ENCODE measurements at places on chromosomes 12 and 14.

- H3K4me3 ChIP-seq = no peak overlapping the region
- no peaks in the 10 kb centered on the region for H3K36me3 ChIP-seq
- no peaks in the 10 kb centered on the region for H3K4me1 ChIP-seq
- no peak for DNase-seq
- H3K27me3 ChIP-seq = no peaks in the 10 kb centered on the region
Measured at GRCh38 chr14:43001731-43002130, 1395.1 kb downstream of the LRFN5 start.

DNA sequence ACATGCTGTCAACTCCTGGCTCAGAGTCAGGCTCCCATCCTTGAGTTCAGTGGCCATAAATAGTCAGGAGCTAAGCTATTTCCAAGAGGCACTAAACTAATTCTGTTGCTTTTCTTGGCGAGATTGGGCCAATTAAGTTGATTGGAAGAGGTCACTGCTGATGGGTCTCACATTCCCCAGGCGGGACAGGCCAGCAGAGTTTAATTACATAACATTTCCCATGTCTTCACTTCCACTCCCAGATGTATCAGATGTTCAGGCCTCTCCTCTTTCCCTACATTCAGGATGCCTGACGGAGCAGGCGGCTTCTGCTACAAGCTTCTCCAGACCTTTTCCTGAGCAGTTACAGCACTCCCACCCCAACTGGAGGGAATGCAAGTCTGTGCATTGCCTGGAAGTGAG, 5.3 kb downstream of the NTF3 start:
- H3K27ac ChIP-seq = no peak overlapping the region
- no peaks in the 10 kb centered on the region for H3K36me3 ChIP-seq
- no peak overlapping the region for H3K4me3 ChIP-seq
- DNase-seq = peak; percentile 56
- peaks cover 8% of the 10 kb centered on the region for H3K27me3 ChIP-seq
- H3K4me1 ChIP-seq = peaks cover 2% of the 10 kb centered on the region

- no peak overlapping the region for H3K4me3 ChIP-seq
- H3K36me3 ChIP-seq = no peaks in the 10 kb centered on the region
- no peaks in the 10 kb centered on the region for H3K27me3 ChIP-seq
- no peak overlapping the region for H3K27ac ChIP-seq
- no peaks in the 10 kb centered on the region for H3K4me1 ChIP-seq
Measured at GRCh38 chr14:31251028-31251958, 43.7 kb upstream of the HECTD1 start.

DNA sequence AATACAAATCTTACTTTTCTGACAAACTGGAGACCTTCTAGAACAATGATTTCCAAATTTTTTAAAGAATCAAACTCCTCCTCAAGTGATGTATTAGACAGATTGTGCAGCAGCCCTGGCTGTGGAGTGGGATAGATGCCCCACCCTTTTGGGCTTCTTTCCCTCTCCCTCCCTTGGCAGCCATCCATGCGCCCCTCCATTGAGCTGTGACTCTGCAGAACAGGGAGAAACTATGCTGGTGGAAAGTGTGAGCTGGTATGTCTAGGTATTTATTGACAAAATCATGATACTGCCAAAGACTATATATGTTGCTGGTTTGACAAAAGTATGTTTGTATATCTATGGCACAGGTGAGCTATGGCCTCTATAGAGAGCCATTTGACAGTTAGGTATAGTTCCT, 138.5 kb downstream of the KTN1 start:
- DNase-seq = peak; percentile 79
- no peaks in the 10 kb centered on the region for H3K36me3 ChIP-seq
- no peaks in the 10 kb centered on the region for H3K4me1 ChIP-seq
- no peak overlapping the region for H3K27ac ChIP-seq

- no peak for DNase-seq
- no peaks in the 10 kb centered on the region for H3K27me3 ChIP-seq
- H3K4me1 ChIP-seq = no peaks in the 10 kb centered on the region
- peaks cover 17% of the 10 kb centered on the region for H3K36me3 ChIP-seq
- no peak overlapping the region for H3K4me3 ChIP-seq
Measured at GRCh38 chr12:123614531-123614930, 12.6 kb downstream of the DDX55 start.

- H3K36me3 ChIP-seq = no peaks in the 10 kb centered on the region
- no peak overlapping the region for H3K4me3 ChIP-seq
- no peaks in the 10 kb centered on the region for H3K27me3 ChIP-seq
- no peak for DNase-seq
- no peaks in the 10 kb centered on the region for H3K4me1 ChIP-seq
- H3K27ac ChIP-seq = no peak overlapping the region
Measured at GRCh38 chr14:43778570-43778936, 728.5 kb downstream of the FSCB start.

GRCh38 chr12:45327823-45328383, 112.0 kb downstream of the ANO6 start:
- no peak overlapping the region for H3K27ac ChIP-seq
- no peaks in the 10 kb centered on the region for H3K4me1 ChIP-seq
- no peaks in the 10 kb centered on the region for H3K27me3 ChIP-seq
- H3K4me3 ChIP-seq = no peak overlapping the region
- no peak for DNase-seq

DNA sequence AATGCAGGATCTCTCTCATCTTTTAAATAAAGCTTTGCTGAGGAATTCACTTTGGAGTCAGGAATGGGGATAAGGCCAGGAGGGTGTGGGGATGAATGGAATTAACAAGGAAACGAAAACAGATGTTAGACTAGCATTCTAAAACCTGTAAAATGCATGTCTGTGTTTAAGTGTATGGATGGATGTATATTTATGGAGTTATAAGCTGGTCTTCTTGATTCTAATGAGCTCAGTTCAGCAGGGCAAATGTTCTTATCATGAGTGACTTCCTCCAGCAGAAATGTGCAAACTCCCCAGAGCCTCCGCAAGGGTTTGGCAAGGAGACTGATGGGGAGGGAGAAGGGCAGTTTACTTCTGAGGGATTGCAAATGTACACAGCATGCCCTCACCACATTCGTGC, 149.1 kb downstream of the NTF3 start:
- no peaks in the 10 kb centered on the region for H3K36me3 ChIP-seq
- peaks cover 5% of the 10 kb centered on the region for H3K4me1 ChIP-seq
- no peak for DNase-seq
- no peaks in the 10 kb centered on the region for H3K27me3 ChIP-seq

- H3K4me1 ChIP-seq = no peaks in the 10 kb centered on the region
- no peak overlapping the region for H3K4me3 ChIP-seq
- no peak overlapping the region for H3K27ac ChIP-seq
- no peaks in the 10 kb centered on the region for H3K27me3 ChIP-seq
- H3K36me3 ChIP-seq = no peaks in the 10 kb centered on the region
Measured at GRCh38 chr12:4224206-4224889, 49.2 kb upstream of the CCND2 start.

DNA sequence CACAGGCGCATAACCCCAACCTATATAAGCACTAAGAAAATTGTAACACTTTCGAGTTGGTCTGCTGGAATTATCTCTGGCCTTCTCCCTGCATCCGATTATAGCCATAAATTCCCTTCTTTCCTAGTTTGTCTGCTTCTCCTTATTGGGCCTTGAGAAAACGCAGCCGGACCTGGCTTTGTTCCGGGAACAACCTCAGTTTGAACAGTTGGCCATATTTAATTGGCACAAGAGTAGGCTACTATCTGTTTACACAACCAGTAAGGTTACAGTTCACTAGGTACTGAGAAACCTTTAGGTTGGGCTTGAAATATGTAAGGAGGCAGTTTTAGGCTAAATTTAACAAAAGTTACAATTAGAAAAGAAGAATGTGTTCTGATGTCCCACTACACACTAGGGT, 176.1 kb downstream of the IPO8 start:
- H3K4me3 ChIP-seq = no peak overlapping the region
- H3K4me1 ChIP-seq = no peaks in the 10 kb centered on the region
- H3K27ac ChIP-seq = no peak overlapping the region
- H3K36me3 ChIP-seq = no peaks in the 10 kb centered on the region

DNA sequence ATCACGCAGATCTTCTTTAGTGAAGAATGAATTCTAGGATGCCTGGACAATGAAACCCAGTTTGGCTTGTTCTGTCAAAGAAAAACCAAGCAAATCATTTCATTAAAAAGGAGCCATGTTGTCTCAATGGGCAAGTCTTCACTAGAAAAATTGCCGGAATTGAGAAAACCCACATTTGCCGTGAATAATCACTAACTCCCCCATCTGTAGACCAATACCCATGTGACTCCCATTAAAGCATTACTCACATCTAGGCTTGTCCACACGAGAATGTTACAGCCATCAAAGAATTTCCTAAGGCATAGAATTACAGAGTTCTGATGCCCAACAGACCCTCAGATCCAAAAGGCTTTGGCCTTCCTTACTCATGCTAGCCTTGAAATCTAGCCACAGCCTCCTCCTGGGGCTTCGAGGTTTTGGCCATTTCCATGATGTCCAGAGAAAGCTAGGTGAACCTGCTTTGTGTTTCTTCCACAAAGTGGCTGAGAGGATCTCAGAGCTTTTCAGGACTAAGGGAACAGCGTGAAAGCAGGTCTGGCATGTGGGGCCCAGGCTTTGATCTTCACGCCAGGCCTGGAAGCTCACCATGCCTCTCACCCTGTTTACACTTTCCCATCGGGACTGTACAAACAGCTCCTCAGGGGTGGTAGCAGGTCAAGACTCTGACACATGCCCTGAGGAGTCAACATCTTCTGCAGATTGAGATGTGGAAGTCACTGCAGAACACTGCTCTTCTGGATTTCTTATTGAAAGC, 12.1 kb downstream of the SLC7A8 start:
- no peaks in the 10 kb centered on the region for H3K27me3 ChIP-seq
- H3K4me1 ChIP-seq = peaks cover 11% of the 10 kb centered on the region
- no peaks in the 10 kb centered on the region for H3K36me3 ChIP-seq
- DNase-seq = no peak
- no peak overlapping the region for H3K4me3 ChIP-seq

GRCh38 chr12:80404629-80405028, 39.4 kb upstream of the PTPRQ start:
- H3K27me3 ChIP-seq = no peaks in the 10 kb centered on the region
- no peaks in the 10 kb centered on the region for H3K4me1 ChIP-seq
- no peak for DNase-seq
- H3K27ac ChIP-seq = no peak overlapping the region

- DNase-seq = no peak
- H3K27ac ChIP-seq = no peak overlapping the region
- no peaks in the 10 kb centered on the region for H3K36me3 ChIP-seq
- H3K4me3 ChIP-seq = no peak overlapping the region
- H3K27me3 ChIP-seq = no peaks in the 10 kb centered on the region
Measured at GRCh38 chr12:94898388-94898787, 105.1 kb downstream of the NDUFA12 start.

GRCh38 chr14:41597647-41598046, 9.0 kb upstream of the LRFN5 start:
- H3K36me3 ChIP-seq = no peaks in the 10 kb centered on the region
- no peak overlapping the region for H3K27ac ChIP-seq
- H3K27me3 ChIP-seq = no peaks in the 10 kb centered on the region

- no peak overlapping the region for H3K27ac ChIP-seq
- H3K27me3 ChIP-seq = no peaks in the 10 kb centered on the region
- H3K4me3 ChIP-seq = no peak overlapping the region
Measured at GRCh38 chr14:20556500-20557211, 4.2 kb downstream of the RNASE9 start.

GRCh38 chr14:50359631-50360030, 37.0 kb downstream of the CDKL1 start:
- H3K4me3 ChIP-seq = no peak overlapping the region
- H3K27ac ChIP-seq = no peak overlapping the region
- no peak for DNase-seq
- peaks cover 11% of the 10 kb centered on the region for H3K4me1 ChIP-seq

- no peak for DNase-seq
- H3K4me3 ChIP-seq = no peak overlapping the region
- peaks cover 2% of the 10 kb centered on the region for H3K4me1 ChIP-seq
- no peaks in the 10 kb centered on the region for H3K36me3 ChIP-seq
- H3K27me3 ChIP-seq = no peaks in the 10 kb centered on the region
Measured at GRCh38 chr12:11746940-11747716, 97.7 kb downstream of the ETV6 start.

GRCh38 chr12:25296381-25296780, 45.7 kb upstream of the KRAS start:
- no peaks in the 10 kb centered on the region for H3K27me3 ChIP-seq
- H3K27ac ChIP-seq = no peak overlapping the region

DNA sequence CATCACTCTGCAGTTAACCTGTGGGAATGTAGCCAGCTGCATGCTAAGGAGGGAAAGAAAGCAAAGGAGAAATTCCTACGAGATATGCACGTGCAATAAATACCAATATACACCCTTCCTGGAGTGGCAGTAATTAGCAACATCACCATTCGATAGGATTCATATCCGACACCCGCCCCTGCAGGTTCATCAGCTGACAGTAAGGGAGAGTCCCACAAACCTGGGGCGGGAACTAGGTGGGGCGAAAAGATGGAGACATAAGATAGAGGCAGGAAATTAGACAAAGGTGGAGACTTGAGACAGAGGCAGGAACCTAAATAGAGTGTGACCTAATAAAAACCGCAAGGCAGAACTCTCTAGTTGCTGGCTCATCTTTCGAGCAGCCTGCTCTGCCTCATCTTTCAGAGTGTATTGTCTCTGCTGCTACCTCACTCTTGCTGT, 51.6 kb downstream of the PLEKHG3 start:
- no peaks in the 10 kb centered on the region for H3K36me3 ChIP-seq
- DNase-seq = no peak
- no peak overlapping the region for H3K27ac ChIP-seq
- H3K4me3 ChIP-seq = no peak overlapping the region
- H3K27me3 ChIP-seq = no peaks in the 10 kb centered on the region

DNA sequence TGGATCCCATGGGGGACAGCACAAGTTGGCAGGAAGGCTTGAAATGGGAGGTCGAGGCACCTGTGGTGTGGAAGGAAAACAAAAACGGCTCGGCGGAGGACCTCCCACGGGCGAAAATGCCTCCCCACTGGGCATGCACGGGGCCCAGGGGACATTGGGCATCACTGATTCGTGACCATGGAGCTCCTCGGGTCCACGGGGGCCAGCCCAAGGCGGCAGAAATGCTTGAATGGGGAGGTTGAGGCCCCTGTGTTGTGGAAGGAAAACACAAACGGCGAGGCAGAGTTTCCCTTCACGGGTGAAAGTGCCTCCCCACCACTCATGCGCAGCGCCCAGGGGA, 376.0 kb downstream of the ALG10 start:
- H3K27ac ChIP-seq = no peak overlapping the region
- no peaks in the 10 kb centered on the region for H3K27me3 ChIP-seq
- H3K4me3 ChIP-seq = no peak overlapping the region
- no peaks in the 10 kb centered on the region for H3K36me3 ChIP-seq
